ENCODE measurements at places on chromosomes 13 and 19.

DNA sequence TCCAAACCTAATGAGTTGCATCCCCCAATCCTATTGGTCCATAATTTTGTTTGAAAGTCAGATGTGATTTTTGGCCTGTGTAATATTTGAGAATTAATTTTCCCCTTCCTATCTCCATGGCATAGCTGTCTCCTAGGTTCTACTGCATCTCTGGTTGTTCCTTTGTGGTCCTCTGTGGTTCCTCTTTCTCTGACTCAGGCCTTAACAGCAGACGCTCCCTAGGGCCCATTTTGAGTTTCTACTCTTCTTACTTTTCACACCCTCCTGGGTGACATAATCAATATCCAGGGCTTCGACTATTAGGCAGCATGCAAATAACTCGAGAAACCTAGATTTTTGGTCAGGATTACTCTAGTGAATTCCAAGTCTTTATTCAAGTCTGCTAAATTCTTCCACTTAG lies 160.7 kb downstream of the RFC3 start:
- no peak for DNase-seq

GRCh38 chr19:52522551-52522950 lies 4.9 kb upstream of the ZNF808 start:
- DNase-seq: no peak

GRCh38 chr13:76783798-76784197 lies 102.4 kb downstream of the KCTD12 start:
- DNase-seq: no peak

GRCh38 chr13:33859691-33860303 lies 41.8 kb downstream of the RFC3 start:
- DNase-seq: no peak

DNA sequence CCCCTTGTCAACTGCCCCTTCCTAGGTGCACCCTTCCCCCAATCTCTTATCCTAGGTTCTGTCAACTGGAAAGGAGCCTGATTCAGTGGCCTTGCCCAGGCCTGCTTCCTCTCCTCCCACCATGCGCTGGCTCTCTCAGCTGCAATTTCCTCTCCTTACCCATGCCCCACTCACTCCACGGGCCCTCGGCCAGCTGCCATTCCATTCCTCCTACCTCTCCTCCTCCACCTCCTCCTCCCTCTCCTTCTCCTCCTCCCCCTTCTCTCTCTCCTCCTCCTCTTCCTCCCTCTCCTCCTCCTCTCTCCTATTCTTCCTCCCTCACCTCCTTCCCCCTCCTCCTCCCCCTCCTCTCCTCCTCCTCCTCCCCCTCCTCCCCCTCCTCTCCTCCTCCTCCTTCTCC lies 9.6 kb upstream of the TIMM44 start:
- DNase-seq: no peak

DNA sequence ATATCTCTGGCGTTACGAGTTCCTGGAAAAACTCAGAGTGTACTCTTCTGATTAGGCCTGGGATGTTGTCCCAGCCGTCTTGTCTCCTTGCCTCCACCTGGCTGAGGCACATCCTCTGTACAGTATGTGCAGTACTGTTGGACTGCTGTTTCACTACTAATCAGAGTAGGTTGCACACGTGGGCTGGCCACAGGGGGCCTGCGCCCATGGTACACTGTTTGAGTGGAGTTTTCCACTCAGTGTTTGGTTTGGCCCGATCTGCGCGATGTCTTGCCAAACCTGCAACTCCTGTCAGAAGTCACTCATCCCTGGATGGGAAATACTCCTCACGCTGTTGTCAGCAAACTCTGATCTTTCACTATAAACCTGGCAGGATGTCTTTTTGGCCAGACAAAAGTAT lies 189.6 kb upstream of the CSNK1A1L start:
- DNase-seq: no peak

- peak; percentile 57 for DNase-seq
Observed at GRCh38 chr19:29666578-29667386, 1.5 kb downstream of the PLEKHF1 start.

GRCh38 chr13:86665842-86666241 lies 866.6 kb upstream of the SLITRK6 start:
- DNase-seq: no peak

DNA sequence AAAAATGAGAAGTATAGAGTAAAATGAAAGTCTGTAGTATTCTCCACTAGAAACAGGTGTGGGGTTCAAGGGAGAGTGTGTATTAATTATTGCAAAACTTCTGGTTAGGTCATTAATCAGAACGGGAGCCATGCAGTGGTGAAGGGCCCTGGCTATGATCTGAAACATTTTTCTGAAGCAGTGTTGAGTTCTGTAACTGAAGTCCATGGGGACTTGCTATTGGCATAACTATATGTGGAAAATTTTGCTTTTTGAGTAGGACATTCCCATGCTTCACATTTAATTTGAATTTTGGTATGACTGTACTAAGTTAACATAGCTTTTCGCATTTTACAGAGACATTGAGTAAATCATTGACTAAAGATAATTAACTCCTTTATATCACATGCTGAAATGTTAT lies 67.5 kb downstream of the LRCH1 start:
- DNase-seq: no peak

- no peak for DNase-seq
Observed at GRCh38 chr13:109787135-109787954, 962 bp upstream of the IRS2 start.

GRCh38 chr13:82412749-82413148 lies 1469.5 kb downstream of the SLITRK1 start:
- no peak for DNase-seq

- no peak for DNase-seq
Observed at GRCh38 chr13:78826312-78826711, 167.4 kb upstream of the OBI1 start.

- no peak for DNase-seq
Observed at GRCh38 chr19:11995174-11995573, 30.3 kb downstream of the ZNF763 start.

GRCh38 chr13:109211616-109212015 lies 574.8 kb downstream of the IRS2 start:
- DNase-seq: no peak

Measured in GM04504 (cell line).